SK-N-DZ (cell line): ENCODE measurements at places on chromosomes 3 and 15.

GRCh38 chr3:127304121-127304744, 16.4 kb upstream of the PRR20G start:
- DNase-seq = no peak

GRCh38 chr15:49044766-49045606, 1.3 kb downstream of the SECISBP2L start:
- no peak for DNase-seq

DNA sequence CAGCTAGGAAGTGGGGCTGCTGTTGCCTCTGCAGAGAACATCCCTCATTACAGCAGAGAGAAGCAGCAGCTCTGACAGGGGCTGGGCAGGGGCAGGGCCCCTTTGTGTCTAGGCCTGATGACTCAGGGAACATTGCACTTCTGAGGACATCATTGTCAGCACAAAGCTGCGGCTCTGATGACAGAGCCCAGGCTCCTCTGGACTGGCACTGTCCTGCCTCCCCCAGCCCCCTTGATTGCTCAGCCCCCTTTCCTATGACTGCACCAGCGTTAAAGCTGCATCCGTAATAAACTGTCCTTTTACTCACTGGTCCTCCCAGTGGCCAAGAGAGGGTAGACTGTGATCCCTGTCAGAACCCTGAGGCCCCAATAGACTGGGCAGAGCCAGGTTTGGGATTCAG, 18.3 kb downstream of the TRH start:
- peak; percentile 39 for DNase-seq

DNA sequence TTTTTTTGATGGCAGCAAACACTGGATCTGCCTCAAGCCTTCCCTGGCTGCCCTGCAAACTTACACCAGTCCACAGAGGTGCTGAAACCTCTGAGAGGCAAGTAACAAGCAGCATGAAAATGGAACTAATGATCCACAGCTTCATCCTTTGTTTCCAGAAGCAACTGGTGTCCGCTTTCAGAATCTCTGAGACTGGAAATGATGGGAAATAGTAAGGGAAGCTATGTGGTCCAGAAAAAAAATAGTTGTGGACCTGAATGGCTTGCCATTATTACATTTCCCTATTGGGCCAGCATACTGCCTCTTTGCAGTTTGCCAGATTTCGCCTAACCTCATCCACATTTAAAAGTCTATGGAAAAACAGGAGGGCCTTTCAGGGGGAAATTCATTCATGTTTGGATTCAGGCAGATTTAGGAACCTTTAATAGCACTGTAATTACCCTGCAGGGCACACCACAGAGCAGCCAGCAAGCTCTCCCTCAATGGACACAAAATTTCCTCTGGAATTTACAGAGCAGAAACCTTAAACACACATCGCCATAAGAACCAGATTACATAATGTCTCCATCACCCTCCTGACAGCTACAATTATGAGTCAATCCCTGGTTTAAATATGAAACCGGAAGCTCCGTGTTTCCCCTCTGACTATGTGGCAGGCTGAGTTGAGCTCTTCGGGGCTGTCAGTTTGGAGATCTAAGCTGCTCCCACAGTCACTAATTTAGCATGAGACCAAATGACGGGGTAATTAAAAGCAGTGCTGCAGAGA, 134.4 kb downstream of the TMCO5A start:
- DNase-seq = no peak

DNA sequence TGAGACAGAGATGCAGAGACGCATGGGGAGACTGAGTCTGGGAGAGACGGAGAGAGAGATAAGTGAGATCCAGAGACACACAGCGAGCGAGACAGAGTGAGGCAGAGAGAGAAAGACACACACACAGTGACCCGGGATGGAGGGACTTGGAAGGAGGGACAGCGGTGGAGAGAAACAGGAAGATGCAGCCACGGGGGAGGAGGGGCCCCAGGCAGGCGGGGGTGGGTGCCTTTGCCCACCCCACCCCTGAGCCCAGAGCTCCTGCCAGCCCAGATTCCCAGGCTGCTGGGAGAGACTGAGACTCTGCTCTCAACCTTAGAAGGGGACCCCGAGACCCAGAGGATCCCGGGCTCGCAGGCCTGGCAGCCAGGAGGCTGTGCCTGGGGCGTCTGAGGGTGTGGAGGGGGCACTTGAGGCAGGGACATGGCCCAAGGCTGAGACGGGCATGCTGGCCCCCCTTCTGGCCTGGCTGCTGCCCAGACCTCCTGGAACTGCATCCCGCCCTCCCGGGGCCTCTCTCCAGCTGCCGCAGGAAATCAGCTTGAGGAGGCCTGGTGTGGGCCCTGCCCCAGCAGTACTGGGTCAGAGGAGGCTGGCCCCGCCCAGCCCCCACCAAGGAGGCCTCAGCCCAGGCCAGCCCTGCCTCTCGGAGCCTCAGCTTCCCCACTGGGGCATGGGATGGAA, 18.1 kb downstream of the H1-8 start:
- peak; percentile 78 for DNase-seq

DNA sequence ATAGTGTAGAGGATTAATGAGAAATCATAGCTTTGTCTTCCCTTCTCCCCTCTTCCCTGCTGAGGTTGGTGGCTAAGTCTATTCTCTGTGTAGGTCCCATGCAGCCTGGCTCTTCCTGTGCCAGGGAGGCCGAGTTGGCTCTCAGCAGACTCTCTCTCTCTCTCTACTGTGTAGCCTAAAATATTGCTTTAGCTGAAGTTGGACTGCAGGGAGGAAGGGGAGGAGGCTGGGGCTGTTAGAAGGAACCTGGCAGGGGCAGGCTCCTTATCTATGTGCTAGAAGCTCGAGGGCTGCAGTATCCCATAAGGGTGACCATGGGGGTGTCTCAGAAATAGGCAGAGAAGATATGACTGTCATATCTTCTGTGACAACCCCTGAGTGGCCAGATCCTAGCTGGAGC, 160.8 kb downstream of the EPHB1 start:
- DNase-seq = no peak

DNA sequence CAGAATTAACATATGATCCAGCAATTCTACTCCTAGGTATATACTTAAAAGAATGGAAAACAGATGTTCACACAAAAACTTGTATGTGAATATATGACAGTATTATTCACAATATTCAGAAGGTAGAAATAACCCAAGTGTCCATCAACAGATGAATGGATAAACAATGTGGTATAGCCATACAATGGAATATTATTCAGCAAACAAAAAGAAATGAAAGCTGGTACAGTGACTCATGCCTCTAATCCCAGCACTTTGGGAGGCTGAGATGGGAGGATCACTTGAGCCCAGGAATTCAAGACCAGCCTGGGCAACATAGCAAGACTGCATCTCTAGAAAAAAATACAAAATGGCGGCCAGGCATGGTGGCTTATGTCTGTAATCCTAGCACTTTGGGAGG, 129.4 kb downstream of the RBPMS2 start:
- no peak for DNase-seq

GRCh38 chr3:171239757-171240503, 213.4 kb upstream of the SLC2A2 start:
- DNase-seq = no peak

DNA sequence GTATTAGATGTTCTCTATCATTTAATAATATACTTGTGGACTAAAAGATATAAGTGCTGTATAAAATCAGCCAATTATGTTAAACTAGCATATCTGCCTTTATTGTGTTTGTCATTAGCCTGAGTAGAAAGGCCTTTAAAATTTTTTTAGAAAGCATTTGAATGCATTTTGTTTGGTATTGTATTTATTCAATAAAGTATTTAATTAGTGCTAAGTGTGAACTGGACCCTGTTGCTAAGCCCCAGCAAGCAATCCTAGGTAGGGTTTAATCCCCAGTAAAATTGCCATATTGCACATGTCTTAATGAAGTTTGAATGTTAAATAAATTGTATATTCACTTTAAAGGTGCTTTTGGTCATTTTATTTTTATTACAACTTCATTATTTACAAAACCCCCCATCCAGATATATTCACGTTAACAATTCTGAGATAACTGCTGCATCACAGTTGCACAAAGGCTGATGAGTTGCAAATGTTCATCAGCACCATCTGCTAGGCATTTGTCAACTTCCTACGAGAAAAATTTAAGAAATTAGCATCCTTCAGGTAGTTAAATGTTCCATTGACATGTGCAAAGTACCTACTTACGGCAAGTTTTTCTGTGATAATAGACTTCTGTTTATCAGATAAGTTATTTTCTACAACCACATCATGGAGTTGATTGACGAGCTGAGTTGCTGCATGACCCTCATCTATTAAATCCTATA, 6.3 kb downstream of the EIF4A2 start:
- DNase-seq = peak; percentile 46

DNA sequence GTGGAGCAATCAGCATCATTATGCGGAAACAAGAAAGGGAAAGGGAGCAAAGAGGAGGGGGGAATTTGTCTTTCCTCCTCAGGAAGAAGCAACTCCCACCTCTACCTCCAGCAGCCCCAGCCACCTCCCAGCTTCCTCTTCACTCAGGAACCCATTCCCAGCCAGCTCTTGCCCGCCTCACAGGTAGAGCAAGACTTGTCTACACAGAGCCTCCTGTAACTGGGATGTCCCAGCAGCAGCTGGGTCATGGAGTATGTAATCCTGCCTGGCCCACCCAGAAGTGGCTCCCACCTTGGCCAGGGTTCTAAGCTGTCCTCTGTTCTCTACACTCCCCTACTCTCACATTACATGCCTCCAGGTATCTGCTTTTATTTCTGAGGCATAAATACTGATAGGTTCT, 14.0 kb downstream of the IGDCC3 start:
- no peak for DNase-seq
